Stimulated activated naive CD4-positive, alpha-beta T cell (primary cell): ENCODE measurements at places on chromosomes 12 and 14.

- DNase-seq = no peak
These were observed 468.8 kb downstream of the BCL11B start for GRCh38 chr14:98803196-98803595.

GRCh38 chr12:52203079-52203921, 11.5 kb upstream of the KRT80 start:
- DNase-seq = no peak

- DNase-seq = no peak
These were observed 623 bp upstream of the C14orf132 start for GRCh38 chr14:96038558-96038919.

GRCh38 chr12:6430124-6430989, 14.4 kb upstream of the CD27 start:
- no peak for DNase-seq

GRCh38 chr14:76351941-76352340, 24.0 kb upstream of the ESRRB start:
- no peak for DNase-seq

GRCh38 chr12:125262851-125263250, 197.6 kb downstream of the AACS start:
- no peak for DNase-seq

GRCh38 chr12:111224186-111225066, 144.5 kb downstream of the PHETA1 start:
- DNase-seq = no peak

DNA sequence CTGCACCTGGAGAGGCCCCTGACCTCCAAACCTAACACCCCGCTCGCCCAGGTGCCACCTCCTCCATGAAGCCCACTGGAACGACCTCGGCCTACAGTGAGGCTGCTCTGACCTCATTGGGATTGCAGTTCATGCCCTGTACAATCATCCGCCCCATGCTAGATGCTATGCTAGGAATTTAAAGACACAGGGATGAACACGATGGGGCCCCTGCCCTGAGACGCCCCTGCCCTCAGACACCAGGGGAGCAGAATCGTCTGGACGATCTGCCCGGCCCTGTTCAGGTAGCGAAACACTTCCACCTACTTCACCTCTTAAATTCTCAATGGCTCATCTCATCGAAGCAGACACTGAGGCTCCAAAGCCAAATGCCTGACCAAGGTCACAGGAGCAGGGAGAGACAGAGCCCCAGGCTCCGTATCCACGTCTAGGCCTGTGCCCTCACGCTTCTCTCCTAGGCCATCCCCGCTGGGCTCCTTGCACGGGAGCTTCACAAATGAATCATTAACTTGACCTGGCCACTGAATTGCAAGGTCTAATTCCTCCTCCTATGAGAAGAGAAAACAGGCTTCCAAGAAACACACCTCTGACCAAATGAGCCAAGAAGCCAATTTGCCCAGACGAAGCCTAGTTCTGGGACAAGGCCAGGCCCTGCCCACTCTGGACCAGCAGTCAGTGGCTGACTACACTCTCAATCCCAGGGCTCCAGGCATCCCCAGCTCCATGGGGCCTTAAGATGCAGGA, 35.2 kb downstream of the SCARB1 start:
- DNase-seq = no peak

DNA sequence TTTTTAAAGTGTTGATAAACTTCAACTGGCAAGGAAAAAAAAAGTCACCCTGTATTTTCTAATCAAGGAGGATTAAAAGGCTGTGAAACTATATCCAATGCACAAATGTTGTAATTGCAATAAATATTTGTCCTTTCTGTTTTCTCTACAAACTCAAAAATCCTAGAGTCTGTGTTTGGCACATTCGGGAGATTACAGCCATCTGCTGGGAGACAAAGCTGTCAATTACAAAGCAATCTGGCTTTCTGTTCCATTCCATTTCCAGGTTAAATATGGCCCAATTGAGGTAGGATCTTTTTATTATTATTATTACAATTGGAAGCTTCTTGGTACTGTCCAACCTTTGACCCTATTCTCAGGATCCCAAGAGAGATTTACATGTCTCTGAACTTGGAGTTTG, 295.9 kb downstream of the DIO2 start:
- no peak for DNase-seq

- no peak for DNase-seq
These were observed 35.5 kb downstream of the TSPAN11 start for GRCh38 chr12:30962047-30962446.

DNA sequence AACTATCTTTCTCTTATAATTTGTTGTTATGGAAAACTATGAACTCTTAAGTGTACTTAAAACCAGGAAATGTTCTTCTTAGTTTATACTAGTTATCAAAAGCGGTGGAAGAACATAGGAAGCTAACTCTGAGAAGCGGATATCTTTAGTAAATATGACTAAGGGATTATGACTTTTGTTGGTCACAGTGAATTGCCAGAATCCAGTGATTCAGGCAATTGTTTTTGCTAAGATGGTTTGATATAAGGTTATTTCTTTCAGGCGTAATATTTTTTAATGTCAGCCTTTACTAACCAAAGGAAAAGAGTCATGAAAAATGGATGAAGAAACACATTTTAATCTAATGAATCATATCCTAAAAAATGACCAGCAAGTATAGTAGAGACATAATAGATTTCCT, 473.5 kb downstream of the FOXG1 start:
- no peak for DNase-seq

- no peak for DNase-seq
These were observed 34.4 kb downstream of the PPTC7 start for GRCh38 chr12:110548678-110549077.

- no peak for DNase-seq
These were observed 12.6 kb downstream of the C12orf43 start for GRCh38 chr12:121003650-121004049.
